ENCODE measurements at places on chromosomes 3 and 15. TPM values are rescaled to one million over a fixed set of nuclear protein-coding genes. Genes with fewer than 3 reads are reported as not detected.
A peak's percentile ranks its signal among the peaks of the same experiment; 100 is the strongest.

DNA sequence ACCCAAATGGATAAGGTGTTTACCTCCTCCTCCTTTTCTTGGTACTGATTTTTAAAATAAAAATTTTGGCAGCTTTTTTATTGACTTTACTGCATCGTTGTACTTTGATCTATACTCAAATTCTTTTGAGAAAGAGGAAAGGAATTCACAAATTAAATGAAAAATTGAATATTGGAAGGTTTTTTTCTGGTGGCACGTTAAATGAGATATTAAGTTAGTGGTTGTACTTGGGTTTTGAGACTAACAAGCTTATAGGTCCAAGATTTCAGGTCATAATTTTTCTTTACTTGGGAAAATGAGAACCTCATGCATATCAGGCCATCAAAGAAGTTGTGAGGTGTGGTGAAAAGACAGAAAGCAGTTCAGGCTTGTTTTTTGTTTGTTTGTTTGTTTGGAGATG lies 14.1 kb downstream of the RPLP1 start:
- no peak overlapping the region for H3K27ac ChIP-seq
- no peaks in the 10 kb centered on the region for H3K27me3 ChIP-seq
- H3K4me3 ChIP-seq: no peak overlapping the region
- no peak for DNase-seq
- peaks cover 26% of the 10 kb centered on the region for H3K4me1 ChIP-seq

GRCh38 chr3:71714595-71714994 lies 10.6 kb downstream of the EIF4E3 start:
- no peaks in the 10 kb centered on the region for H3K4me1 ChIP-seq
- H3K27me3 ChIP-seq: no peaks in the 10 kb centered on the region
- no peak overlapping the region for H3K4me3 ChIP-seq
- H3K27ac ChIP-seq: no peak overlapping the region

DNA sequence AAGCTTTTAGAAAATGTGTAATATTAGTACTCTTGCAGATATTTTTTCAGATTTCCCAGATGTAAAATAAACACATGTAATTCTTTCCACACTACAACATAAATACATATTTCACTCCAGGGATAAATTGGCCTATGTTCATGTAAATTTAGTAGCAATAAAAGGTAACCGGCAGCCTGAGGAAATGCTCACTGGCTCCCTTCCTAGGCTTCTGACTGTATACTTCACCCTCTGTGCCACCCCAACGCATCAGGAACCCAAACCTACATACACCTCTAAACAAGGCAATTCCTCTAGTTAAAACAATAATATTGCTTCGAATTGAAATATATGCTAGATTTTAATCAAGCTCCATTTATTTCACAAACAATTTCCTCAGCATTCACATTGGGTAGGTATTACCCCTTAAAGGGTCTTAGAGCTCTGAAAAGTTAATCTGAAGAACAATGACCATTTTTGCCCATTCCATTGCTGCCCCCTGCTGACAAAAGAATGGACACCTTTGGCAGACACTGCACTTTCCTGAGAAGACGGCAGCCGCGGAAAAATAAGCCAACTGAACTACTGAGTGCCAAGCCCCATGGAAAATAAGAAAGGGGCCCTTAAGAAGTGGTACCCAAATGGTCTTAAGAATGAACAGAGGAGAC lies 212.5 kb downstream of the OSBPL10 start:
- no peak overlapping the region for H3K4me3 ChIP-seq
- H3K4me1 ChIP-seq: no peaks in the 10 kb centered on the region
- no peaks in the 10 kb centered on the region for H3K36me3 ChIP-seq
- H3K27me3 ChIP-seq: no peaks in the 10 kb centered on the region
- no peak overlapping the region for H3K27ac ChIP-seq
- DNase-seq: peak; percentile 54

DNA sequence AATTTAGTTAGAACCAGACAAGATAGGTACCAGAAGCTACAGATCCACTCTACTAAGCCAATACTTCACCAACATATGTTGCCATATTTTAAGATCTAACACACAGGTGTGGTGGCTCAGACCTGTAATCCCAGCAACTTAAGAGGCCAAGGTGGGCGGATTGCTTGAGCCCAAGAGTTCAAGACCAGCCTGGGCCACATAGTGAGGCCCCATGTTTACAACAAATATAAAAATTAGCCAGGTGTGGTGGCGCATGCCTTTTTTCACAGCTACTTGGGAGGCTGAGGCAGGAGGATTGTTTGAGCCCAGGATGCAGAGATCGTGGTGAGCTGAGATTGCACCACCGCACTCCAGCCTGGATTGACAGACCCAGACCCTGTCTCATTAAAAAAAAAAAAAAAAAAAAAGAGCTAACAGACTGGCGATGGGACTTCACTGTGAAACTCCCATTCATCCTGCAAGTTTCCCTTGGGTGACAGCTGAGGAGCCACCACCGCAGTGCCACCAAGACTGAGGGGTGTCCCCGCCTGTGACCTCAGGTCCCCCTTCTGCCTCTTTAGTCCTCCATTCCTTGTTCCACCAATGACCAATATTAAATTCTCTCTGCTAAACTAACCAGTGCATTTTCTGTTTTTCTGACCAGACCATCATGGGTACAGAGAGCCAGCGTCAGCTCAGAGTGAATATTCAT lies 163.3 kb downstream of the OR4M2 start:
- no peak overlapping the region for H3K27ac ChIP-seq
- DNase-seq: no peak
- no peaks in the 10 kb centered on the region for H3K4me1 ChIP-seq
- H3K4me3 ChIP-seq: no peak overlapping the region
- H3K27me3 ChIP-seq: no peaks in the 10 kb centered on the region
- H3K36me3 ChIP-seq: no peaks in the 10 kb centered on the region

- peaks cover 5% of the 10 kb centered on the region for H3K4me1 ChIP-seq
- no peaks in the 10 kb centered on the region for H3K36me3 ChIP-seq
- no peaks in the 10 kb centered on the region for H3K27me3 ChIP-seq
- DNase-seq: no peak
- peak overlapping the region; percentile 50 for H3K27ac ChIP-seq
- no peak overlapping the region for H3K4me3 ChIP-seq
Measured at GRCh38 chr3:28940530-28940929, 340.3 kb upstream of the RBMS3 start.

GRCh38 chr15:25852661-25853524 lies 10.2 kb downstream of the ATP10A start:
- DNase-seq: no peak
- no peak overlapping the region for H3K4me3 ChIP-seq
- H3K27me3 ChIP-seq: no peaks in the 10 kb centered on the region
- peak overlapping the region; percentile 5 for H3K27ac ChIP-seq

- H3K27me3 ChIP-seq: no peaks in the 10 kb centered on the region
- DNase-seq: no peak
- peaks cover 9% of the 10 kb centered on the region for H3K4me1 ChIP-seq
- no peak overlapping the region for H3K4me3 ChIP-seq
- no peaks in the 10 kb centered on the region for H3K36me3 ChIP-seq
- H3K27ac ChIP-seq: no peak overlapping the region
Measured at GRCh38 chr15:100725121-100726069, 123.0 kb downstream of the ASB7 start.

GRCh38 chr3:194894538-194894937 lies 208.9 kb downstream of the FAM43A start:
- no peak overlapping the region for H3K4me3 ChIP-seq
- no peaks in the 10 kb centered on the region for H3K27me3 ChIP-seq
- no peaks in the 10 kb centered on the region for H3K36me3 ChIP-seq
- no peak for DNase-seq

- H3K4me1 ChIP-seq: no peaks in the 10 kb centered on the region
- no peak overlapping the region for H3K4me3 ChIP-seq
- H3K27me3 ChIP-seq: no peaks in the 10 kb centered on the region
- no peak for DNase-seq
Measured at GRCh38 chr3:165440380-165440779, 244.2 kb upstream of the SLITRK3 start.

- H3K27me3 ChIP-seq: no peaks in the 10 kb centered on the region
- peaks cover 2% of the 10 kb centered on the region for H3K4me1 ChIP-seq
- DNase-seq: no peak
- H3K36me3 ChIP-seq: no peaks in the 10 kb centered on the region
- no peak overlapping the region for H3K4me3 ChIP-seq
- peak overlapping the region; percentile 91 for H3K27ac ChIP-seq
Measured at GRCh38 chr15:99138491-99138982, 33.7 kb downstream of the SYNM start.

- no peak overlapping the region for H3K4me3 ChIP-seq
- H3K27me3 ChIP-seq: no peaks in the 10 kb centered on the region
- H3K36me3 ChIP-seq: no peaks in the 10 kb centered on the region
- no peaks in the 10 kb centered on the region for H3K4me1 ChIP-seq
- H3K27ac ChIP-seq: no peak overlapping the region
Measured at GRCh38 chr15:91609231-91609630, 244.3 kb upstream of the SLCO3A1 start.

DNA sequence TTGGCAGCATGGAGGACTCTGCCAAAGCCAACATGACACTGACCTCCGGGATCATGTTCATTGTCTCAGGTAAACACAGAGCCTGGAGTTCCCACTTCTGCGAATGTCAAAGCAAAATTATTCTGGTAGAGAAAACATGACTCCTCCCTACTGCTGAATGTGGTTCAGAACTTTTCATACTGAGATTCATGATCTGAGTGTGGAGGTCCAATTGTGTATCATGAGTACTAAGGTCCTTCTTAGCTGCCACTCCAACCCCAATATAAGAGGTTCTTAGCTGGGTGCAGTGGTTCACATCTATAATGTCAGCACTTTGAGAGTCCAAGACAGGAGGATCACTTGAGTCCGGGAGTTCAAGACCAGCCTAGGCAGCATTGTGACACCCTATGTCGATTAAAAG lies 13.8 kb downstream of the CLDN18 start:
- no peaks in the 10 kb centered on the region for H3K36me3 ChIP-seq
- H3K27me3 ChIP-seq: no peaks in the 10 kb centered on the region
- no peak for DNase-seq
- H3K4me1 ChIP-seq: no peaks in the 10 kb centered on the region
- no peak overlapping the region for H3K4me3 ChIP-seq
- no peak overlapping the region for H3K27ac ChIP-seq

- no peaks in the 10 kb centered on the region for H3K4me1 ChIP-seq
- no peaks in the 10 kb centered on the region for H3K27me3 ChIP-seq
- no peaks in the 10 kb centered on the region for H3K36me3 ChIP-seq
- DNase-seq: no peak
Measured at GRCh38 chr3:127613406-127613805, 15.2 kb downstream of the MCM2 start.

DNA sequence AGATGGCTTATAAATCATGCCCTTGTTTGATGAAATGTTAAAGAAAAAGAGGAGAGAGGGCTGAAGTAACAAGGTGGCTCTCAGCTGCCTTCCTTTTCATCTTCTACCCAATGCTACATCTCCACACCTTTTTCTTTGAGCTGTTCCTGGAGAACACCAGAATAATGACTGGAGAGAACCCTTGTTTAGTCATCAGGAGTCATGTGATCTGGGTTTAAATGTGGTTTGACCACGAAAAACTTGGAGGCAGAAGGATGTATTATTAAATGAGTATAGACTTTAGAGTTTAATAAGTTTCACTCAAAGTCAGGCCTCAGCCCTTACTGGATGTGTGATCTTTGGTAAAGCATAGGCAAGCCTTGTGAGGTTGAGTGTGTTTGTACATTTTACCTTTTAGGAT lies 230.3 kb upstream of the TBL1XR1 start:
- no peak for DNase-seq
- no peak overlapping the region for H3K27ac ChIP-seq
- no peaks in the 10 kb centered on the region for H3K27me3 ChIP-seq
- no peaks in the 10 kb centered on the region for H3K4me1 ChIP-seq

GRCh38 chr15:30859091-30859874 lies 44.4 kb upstream of the FAN1 start:
- H3K36me3 ChIP-seq: no peaks in the 10 kb centered on the region
- H3K27me3 ChIP-seq: no peaks in the 10 kb centered on the region
- no peak overlapping the region for H3K27ac ChIP-seq
- no peak overlapping the region for H3K4me3 ChIP-seq
- no peak for DNase-seq
- H3K4me1 ChIP-seq: no peaks in the 10 kb centered on the region

The FMN1 gene
- total RNA-seq: 66.6 TPM

The FBXO40 gene
- not detected for total RNA-seq

The PLCB2 gene
- total RNA-seq: 143 TPM

The TTLL13 gene
- total RNA-seq: not detected

The GOLGA8O gene
- not detected for total RNA-seq

The SYNPR gene
- total RNA-seq: not detected

The SLC24A5 gene
- not detected for total RNA-seq

The TNFAIP8L3 gene
- total RNA-seq: 6.8 TPM

The CFAP100 gene
- total RNA-seq: not detected

The RBM5 gene
- 308 TPM for total RNA-seq

The NR1I2 gene
- total RNA-seq: 271 TPM
